ENCODE measurements at places on chromosomes 7 and 10. TPM values are rescaled to one million over a fixed set of nuclear protein-coding genes. Genes with fewer than 3 reads are reported as not detected.

The PNLIP gene
- total RNA-seq, result not detected

The MBL2 gene
- total RNA-seq, result not detected

DNA sequence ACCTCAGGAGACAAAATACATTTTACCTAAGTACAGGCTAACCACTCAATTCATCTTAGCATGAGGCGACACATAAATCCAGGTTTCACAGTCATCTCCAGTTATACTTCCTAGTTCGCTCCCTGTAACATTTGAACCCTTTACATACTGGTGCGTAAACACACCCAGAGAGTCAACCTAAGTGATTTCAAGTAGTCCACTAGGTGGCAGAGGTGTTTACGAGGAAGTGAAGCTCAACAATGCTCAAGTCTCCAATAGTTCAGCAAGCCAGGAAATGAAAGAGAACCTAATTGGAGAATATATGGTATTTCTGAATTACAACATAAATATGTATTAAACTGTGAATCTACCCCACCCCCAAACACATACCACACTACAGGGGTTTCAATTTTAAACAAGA, 76.3 kb upstream of the ABCB5 start:
- no peaks in the 10 kb centered on the region for H3K4me1 ChIP-seq
- no peak overlapping the region for H3K27ac ChIP-seq
- H3K4me3 ChIP-seq, result no peak overlapping the region
- DNase-seq, result no peak

GRCh38 chr10:484441-484924, 205.0 kb downstream of the DIP2C start:
- H3K27ac ChIP-seq, result peak overlapping the region; percentile 48
- no peaks in the 10 kb centered on the region for H3K36me3 ChIP-seq
- H3K4me1 ChIP-seq, result no peaks in the 10 kb centered on the region
- no peaks in the 10 kb centered on the region for H3K27me3 ChIP-seq
- H3K4me3 ChIP-seq, result peak overlapping the region; percentile 40
- DNase-seq, result no peak

The SPDYE9 gene
- total RNA-seq, result 0.14 TPM

- no peak overlapping the region for H3K4me3 ChIP-seq
- H3K27ac ChIP-seq, result no peak overlapping the region
- no peaks in the 10 kb centered on the region for H3K27me3 ChIP-seq
- no peaks in the 10 kb centered on the region for H3K4me1 ChIP-seq
- no peak for DNase-seq
Measured at GRCh38 chr7:110693344-110693743, 397.6 kb upstream of the LRRN3 start.

DNA sequence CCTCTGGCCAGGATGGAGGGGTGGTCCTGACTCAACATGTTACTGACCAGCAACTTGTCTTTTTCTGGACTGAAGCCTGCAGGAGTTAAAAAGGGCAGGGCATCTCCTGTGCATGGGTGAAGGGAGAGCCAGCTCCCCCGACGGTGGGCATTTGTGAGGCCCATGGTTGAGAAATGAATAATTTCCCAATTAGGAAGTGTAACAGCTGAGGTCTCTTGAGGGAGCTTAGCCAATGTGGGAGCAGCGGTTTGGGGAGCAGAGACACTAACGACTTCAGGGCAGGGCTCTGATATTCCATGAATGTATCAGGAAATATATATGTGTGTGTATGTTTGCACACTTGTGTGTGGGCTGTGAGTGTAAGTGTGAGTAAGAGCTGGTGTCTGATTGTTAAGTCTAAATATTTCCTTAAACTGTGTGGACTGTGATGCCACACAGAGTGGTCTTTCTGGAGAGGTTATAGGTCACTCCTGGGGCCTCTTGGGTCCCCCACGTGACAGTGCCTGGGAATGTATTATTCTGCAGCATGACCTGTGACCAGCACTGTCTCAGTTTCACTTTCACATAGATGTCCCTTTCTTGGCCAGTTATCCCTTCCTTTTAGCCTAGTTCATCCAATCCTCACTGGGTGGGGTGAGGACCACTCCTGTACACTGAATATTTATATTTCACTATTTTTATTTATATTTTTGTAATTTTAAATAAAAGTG, 6.0 kb downstream of the PLAU start:
- H3K27me3 ChIP-seq, result no peaks in the 10 kb centered on the region
- H3K4me1 ChIP-seq, result peaks cover 9% of the 10 kb centered on the region
- no peaks in the 10 kb centered on the region for H3K36me3 ChIP-seq
- H3K27ac ChIP-seq, result peak overlapping the region; percentile 16

GRCh38 chr10:18606051-18606695, 45.2 kb downstream of the NSUN6 start:
- no peak for DNase-seq
- no peaks in the 10 kb centered on the region for H3K4me1 ChIP-seq
- no peak overlapping the region for H3K27ac ChIP-seq
- H3K27me3 ChIP-seq, result no peaks in the 10 kb centered on the region
- no peaks in the 10 kb centered on the region for H3K36me3 ChIP-seq
- no peak overlapping the region for H3K4me3 ChIP-seq

DNA sequence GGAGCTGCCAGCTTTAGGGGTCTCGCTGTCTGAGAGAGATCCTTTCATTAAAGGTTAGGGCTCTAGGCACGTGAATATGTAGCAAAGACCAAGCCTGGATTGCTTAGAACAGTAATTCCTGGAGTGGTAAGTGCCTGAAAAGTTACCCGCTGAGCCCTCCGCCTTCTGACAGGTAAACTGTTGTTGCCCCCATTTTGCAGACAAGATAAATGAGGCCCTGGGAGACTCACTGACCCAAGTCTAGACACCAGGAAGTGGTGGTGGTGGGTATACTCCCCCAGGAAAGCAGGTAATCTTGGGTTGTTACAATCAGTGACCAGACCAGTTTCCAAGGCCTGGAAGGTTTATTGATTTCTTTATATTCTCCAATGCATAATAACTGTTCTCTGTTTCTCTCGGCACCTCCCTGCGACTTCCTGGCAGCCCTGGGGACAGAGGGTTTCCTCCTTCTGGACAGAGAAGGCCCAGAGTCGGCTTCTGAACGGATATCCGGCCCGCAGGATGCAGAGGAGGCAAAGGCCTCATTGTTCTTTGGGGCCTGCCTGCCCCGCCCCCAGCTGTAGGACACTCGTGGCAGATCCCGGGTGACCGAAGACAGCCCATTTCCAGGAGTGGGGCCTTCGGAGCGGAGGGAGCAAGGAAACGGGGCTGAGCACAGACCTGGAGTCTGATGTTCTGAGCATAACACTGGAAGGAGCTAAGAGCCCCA, 1.3 kb upstream of the GRK5 start:
- DNase-seq, result no peak
- H3K4me3 ChIP-seq, result no peak overlapping the region
- H3K27ac ChIP-seq, result peak overlapping the region; percentile 99
- H3K4me1 ChIP-seq, result no peaks in the 10 kb centered on the region
- no peaks in the 10 kb centered on the region for H3K27me3 ChIP-seq
- no peaks in the 10 kb centered on the region for H3K36me3 ChIP-seq

The EPO gene
- total RNA-seq, result not detected

DNA sequence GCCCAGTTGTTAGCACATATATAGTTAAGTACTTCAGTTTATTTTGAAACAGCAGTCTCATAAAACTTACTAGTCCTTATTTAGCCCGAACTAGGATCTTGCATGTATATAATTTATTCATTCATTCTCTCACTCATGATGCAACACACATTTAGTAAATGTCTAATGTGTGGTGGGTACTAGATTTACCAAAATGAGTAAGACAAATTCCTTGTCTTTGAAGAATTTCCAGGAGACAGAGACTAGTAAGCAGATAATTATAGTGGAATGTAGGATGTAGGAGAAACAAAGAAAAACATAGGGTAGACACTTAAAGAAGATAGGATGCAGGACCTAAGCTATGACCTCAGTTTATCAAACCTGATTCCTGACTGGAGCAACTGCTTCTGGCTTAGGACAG, 120.2 kb upstream of the AMPH start:
- no peaks in the 10 kb centered on the region for H3K4me1 ChIP-seq
- no peak overlapping the region for H3K27ac ChIP-seq
- H3K4me3 ChIP-seq, result no peak overlapping the region
- no peaks in the 10 kb centered on the region for H3K27me3 ChIP-seq
- no peak for DNase-seq

The MYL10 gene
- not detected for total RNA-seq

GRCh38 chr10:118582511-118582910, 12.9 kb downstream of the PRLHR start:
- H3K36me3 ChIP-seq, result no peaks in the 10 kb centered on the region
- DNase-seq, result no peak
- H3K4me1 ChIP-seq, result no peaks in the 10 kb centered on the region
- H3K27ac ChIP-seq, result no peak overlapping the region
- H3K27me3 ChIP-seq, result no peaks in the 10 kb centered on the region

DNA sequence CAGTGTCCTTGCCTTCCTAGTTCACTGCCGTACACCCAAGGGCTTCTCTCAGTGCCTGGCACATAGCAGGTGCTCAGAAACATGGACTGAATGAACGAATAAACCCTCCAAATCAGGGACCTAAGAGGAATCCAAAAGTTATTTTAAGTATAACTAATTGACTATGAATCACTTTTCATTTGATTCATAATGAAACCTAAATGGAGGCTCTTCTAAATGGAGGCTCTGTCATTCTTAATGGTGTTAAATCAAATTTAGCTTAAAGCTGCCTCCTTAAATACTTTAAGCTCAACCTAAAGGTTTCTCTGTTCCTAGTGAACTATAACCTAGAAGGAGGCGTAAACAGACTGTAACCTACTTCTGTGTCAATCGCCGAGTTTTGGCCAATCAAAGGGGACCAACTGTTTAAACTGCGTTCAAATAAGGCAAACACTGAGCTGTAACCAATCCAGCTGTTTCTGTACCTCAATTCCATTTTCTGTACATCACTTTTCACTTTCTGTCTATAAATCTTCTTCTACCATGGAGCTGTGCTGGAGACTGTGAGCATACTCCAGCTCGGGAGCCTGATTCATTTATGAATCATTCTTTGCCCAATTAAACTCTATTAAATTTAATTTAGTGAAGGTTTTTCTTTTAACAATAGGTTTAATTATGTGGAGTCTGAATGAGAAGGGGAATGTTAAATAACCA, 11.0 kb downstream of the PYROXD2 start:
- H3K36me3 ChIP-seq, result no peaks in the 10 kb centered on the region
- no peak overlapping the region for H3K27ac ChIP-seq
- no peak overlapping the region for H3K4me3 ChIP-seq
- H3K27me3 ChIP-seq, result no peaks in the 10 kb centered on the region
- DNase-seq, result no peak
- no peaks in the 10 kb centered on the region for H3K4me1 ChIP-seq

DNA sequence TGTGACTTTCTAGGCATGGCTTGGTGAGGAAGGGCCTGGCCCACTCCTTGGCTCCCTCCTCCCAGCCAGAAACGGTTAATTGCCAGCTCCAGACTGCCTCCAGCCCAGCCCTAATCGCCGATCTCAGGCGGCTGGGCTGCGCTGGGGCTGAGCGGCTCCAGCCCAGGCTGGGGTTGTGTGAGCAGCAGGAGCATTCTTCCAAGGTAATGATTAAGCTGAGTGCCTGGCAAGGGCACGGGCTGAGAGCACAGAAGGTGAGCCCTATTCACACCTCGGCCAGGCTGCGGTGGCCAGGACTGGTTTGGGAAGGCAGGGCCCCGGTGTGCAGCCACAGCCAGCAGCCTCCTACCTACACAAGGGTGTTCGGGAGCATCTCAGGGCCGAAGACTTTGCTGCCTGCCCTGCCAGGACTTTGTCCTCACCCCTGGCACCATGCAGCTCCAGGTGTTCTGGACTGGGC, at the start of gene TMEM72:
TSS of gene TMEM72 (plus strand) at position 257 of the 460 bp plus-strand sequence. CDS start at position 433, 176 bp downstream.
- H3K36me3 ChIP-seq, result no peaks in the 10 kb centered on the region
- no peak within 1 kb of the TSS for H3K4me3 ChIP-seq
- no peaks in the 10 kb centered on the region for H3K4me1 ChIP-seq
- no peaks in the 10 kb centered on the region for H3K27me3 ChIP-seq
- no peak within 1 kb of the TSS for H3K27ac ChIP-seq
- no peak for DNase-seq

DNA sequence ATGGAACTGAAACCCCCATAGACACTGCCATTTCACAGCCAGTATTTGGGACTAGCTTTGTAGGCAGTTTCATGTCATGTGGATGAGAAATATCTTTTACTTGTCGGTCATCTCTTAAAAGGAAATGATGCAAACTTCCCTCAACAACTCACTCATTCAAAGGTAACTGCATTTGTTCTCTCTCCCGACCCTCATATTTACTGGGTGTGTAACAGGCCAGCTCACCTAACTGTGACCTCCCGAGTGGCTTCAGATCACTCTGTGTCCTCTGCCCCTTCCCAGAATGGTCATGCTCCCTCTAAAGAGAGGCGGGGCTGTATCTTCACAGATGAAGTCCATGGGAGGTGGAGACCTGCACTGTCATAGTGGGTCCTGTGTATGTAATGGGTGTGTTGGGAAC, 14.7 kb downstream of the LRRC18 start:
- no peak overlapping the region for H3K27ac ChIP-seq
- H3K4me1 ChIP-seq, result no peaks in the 10 kb centered on the region
- DNase-seq, result no peak
- H3K4me3 ChIP-seq, result no peak overlapping the region
- no peaks in the 10 kb centered on the region for H3K27me3 ChIP-seq
- no peaks in the 10 kb centered on the region for H3K36me3 ChIP-seq

DNA sequence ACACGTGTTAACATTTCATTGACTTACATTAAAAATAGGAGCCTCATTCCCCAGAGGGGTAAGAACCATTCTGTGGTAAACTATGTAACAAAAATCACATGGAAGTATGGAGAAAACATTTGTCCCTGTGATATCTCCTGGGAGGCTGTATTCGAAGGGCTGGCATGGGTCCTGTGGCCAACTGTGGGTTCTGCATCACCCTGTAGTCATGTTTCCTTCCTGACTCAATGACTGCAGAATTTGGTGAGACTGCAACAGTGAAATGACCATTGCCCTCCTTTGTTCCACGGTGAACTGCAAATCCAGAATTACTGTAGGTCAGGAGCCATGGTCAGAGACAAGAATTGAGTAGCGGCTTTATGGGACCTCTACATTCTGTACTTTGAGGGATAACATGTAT, 3.6 kb upstream of the ZEB1 start:
- no peaks in the 10 kb centered on the region for H3K4me1 ChIP-seq
- no peak overlapping the region for H3K27ac ChIP-seq
- H3K27me3 ChIP-seq, result no peaks in the 10 kb centered on the region
- H3K36me3 ChIP-seq, result no peaks in the 10 kb centered on the region
- DNase-seq, result no peak
- H3K4me3 ChIP-seq, result no peak overlapping the region

- no peak overlapping the region for H3K4me3 ChIP-seq
- H3K4me1 ChIP-seq, result no peaks in the 10 kb centered on the region
- no peak for DNase-seq
- no peaks in the 10 kb centered on the region for H3K36me3 ChIP-seq
- H3K27ac ChIP-seq, result no peak overlapping the region
- H3K27me3 ChIP-seq, result no peaks in the 10 kb centered on the region
Measured at GRCh38 chr7:23907012-23907411, 197.0 kb downstream of the STK31 start.

The COMTD1 gene
- 25.5 TPM for total RNA-seq

The PSAP gene
- total RNA-seq, result 900 TPM
